ENCODE measurements at places on chromosomes 6 and 20. TPM values are rescaled to one million over a fixed set of nuclear protein-coding genes. Genes with fewer than 3 reads are reported as not detected.

The NFATC2 gene
- total RNA-seq: 0.30 TPM

The RBM12 gene
- total RNA-seq: 39.8 TPM

The TSHZ2 gene
- total RNA-seq: 3.1 TPM

The OPRM1 gene
- total RNA-seq: not detected

The TDRD6 gene
- 0.13 TPM for total RNA-seq

The DEFB132 gene
- total RNA-seq: not detected

All from smooth muscle cell of the pulmonary artery (primary cell).